ENCODE measurements at places on chromosomes 3 and 15.

GRCh38 chr3:165696496-165696895, 140.7 kb downstream of the BCHE start:
- DNase-seq = no peak

- DNase-seq = no peak
These were observed 81.4 kb upstream of the CRBN start for GRCh38 chr3:3260870-3261269.

GRCh38 chr15:58040150-58040549, 25.4 kb downstream of the ALDH1A2 start:
- no peak for DNase-seq

DNA sequence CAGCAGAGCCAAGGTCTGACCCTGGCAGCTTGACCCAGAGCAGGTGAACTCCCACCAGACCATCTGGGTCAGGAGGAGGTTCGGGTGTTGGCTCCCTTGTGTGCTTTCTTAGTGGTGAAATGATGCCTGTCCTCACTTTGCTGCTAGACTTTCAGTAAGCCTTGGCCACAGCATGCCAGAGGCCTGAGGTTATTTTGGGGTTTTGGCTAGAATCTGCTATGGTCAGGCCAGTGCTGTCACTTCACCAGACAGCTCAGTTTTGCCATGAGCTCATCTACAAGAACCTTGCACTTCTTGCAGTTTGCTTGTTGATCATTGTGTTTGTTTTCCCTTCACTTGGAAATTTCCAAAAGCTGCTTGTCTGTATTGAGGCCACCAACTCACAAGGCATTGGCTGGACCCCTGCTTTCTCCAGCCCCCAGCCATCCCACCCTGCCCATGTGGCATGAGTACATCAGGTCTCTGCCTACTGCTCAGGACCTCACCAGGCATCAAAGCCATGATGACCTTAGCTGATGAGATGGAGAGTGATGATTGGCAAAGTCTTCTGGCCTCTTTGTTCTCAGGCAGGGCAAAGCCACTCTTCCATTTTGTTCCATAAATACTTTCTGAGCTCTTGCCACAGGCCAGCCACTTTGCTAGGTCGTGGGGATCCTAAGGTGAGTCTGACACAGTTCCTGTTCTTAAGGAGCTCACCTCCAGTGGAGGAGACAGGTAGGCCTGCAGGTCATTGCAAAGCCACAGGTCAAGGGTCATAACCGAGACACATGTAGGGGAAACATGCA, 122.6 kb downstream of the ARNT2 start:
- no peak for DNase-seq

GRCh38 chr3:28980131-28980530, 300.7 kb upstream of the RBMS3 start:
- DNase-seq = no peak

DNA sequence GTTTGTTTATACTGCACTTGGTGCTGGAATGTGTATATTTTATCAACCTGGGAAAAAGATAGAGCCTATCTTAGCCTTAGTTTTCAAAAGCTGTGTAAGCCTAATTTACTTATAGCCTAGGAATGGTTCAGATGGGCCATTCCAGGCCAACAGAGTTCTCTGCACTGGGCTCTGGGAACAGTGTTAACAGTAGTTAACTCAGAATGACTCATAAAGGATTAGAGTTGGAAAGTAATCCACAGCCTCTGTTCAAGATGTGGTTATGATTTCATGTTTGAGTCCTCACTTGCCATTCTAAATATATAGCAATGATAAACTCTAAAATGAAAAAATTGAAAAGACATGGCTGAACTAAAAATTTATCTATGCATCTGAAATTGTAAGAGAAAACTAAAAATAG, 22.6 kb upstream of the PEX5L start:
- DNase-seq = no peak

GRCh38 chr3:11195201-11195600, 40.9 kb downstream of the HRH1 start:
- DNase-seq = no peak

GRCh38 chr3:64667138-64667537, 20.7 kb downstream of the ADAMTS9 start:
- DNase-seq = no peak

DNA sequence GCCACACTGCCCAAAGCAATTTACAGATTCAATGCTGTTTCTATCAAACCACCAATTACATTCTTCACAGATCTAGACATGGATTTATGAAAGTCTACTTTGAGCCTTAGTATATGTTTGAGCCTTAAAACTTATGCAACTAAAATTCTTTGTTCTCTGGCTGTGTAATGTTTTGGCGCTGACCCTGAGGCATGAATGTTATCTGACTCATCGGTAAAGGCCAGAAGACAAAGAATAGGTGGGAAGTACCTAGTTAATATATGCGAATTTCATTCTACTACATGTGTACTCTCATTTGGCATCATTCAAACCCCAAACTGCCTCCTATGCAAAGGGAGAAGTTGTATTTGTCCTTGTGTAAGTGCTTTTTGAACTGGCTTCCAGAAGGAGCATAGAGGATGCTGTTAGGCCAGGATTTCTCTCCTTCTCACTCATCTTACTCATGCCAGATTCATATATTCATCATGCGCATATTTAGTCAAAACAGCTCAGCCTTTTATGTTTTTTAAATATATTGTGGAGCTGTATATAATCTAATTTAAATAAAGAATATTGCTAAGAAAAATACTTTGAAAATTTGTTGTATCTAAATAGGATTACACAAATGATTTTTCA, 204.2 kb downstream of the NFKBIZ start:
- no peak for DNase-seq

GRCh38 chr3:129025108-129025507, 24.0 kb downstream of the EFCC1 start:
- DNase-seq = no peak

- no peak for DNase-seq
These were observed 18.4 kb upstream of the GHSR start for GRCh38 chr3:172466553-172467130.

DNA sequence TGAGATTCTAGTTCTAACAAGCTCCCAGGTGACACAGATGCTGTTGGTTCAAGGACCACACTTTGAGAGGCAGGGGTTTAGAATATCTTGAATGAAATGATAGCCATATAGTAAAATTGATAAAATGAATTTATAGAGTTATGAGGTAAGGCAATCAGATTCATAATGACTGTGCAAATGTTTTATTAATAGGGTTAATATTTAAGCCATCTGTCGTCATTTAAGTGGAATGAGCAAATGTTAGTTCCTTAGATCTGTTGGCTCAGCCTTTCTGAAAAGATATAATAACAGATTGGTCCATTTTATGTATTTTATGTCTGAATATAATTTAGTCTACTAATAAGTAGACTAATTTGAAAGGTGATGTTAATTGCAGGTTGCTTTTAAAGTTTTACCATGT, 12.9 kb downstream of the REC114 start:
- DNase-seq = no peak

DNA sequence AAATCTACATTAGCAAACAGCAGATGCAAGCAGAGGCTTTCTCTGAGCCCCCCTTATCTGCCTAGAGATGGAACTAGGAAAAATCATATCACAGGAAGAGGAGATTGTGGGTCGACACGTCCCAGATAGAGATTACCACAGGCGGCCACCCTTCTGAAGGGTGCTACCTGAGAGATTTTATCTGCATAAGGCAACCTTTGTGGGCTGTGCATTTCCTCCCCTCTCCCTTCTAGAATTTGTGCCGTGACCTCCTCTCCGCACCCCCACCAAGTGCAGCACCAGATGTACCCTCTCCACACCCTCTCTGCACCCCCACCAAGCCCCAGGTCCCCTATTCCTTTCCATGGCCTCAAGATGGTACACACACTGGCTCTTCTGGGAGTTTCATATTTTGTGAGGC, 27.4 kb downstream of the METTL6 start:
- DNase-seq = no peak

GRCh38 chr3:70631716-70632307, 319.4 kb upstream of the MDFIC2 start:
- no peak for DNase-seq

DNA sequence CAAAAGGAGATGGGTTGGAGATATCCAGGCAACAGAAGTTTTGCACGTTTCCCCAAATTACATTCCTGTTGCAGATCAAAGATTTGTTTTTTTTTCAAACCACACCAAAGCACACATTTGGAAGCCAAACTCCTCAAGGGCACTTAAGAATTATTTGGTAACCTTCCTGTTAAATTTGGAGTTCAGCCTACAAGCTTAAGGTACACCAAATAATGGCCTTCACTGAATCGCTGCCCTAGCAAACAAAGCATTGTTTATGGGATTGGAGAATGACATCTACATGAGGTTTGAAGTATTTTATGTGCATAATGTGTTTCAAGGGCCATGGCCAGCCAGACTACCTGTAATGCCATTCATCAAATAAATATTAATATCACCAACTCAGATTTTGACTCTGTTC, 357.9 kb downstream of the RORA start:
- DNase-seq = no peak

- DNase-seq = no peak
These were observed 107.7 kb downstream of the ETFA start for GRCh38 chr15:76203346-76204108.

- DNase-seq = no peak
These were observed 151.1 kb downstream of the SQOR start for GRCh38 chr15:45785897-45786296.

DNA sequence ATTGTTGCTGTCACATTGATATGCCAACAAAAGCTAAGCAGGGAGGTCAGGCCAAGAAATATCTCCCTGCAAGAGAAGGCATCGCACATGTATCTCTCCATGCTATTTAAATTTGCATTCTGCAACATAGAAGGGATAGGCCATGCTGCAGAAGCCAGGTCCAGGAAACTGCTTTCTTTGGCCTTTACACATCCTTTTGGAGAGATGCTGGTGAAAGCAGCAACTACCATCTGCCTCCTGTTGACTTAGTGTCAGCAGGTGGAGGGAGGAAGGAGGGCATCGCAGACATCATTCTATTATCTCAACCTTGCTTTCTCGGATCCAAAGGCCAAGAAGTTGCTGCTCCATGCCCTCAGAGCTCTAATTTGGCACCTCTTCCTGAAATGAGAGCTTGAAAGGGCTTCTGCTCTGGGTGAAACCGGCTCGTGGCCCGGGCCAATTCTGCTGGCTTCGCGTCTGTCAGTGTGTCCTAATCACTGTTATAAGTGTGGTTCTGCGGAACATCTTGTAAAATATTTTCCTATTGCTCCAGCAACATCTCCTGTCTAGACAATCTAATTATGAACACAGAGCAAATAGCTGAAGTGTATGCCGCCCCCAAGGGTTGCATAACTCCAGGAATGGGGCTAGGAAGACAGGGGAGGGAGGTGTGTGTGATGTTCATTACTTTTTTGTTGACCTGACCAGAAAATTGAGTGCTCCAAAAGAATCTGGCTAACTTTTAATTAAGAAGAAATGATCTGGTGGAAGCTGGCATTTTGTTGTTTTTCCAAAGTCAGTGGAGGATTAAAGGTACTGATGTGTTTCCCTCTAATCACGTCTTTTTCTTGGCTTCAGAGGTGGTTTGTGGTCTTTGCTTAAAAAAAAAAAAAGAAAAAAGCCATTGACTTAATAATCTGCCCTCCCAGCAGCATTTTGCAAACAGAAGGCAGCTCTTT, 89.1 kb downstream of the TPRG1 start:
- no peak for DNase-seq

- DNase-seq = peak; percentile 26
These were observed 728 bp downstream of the CRTC3 start for GRCh38 chr15:90530250-90531051.

DNA sequence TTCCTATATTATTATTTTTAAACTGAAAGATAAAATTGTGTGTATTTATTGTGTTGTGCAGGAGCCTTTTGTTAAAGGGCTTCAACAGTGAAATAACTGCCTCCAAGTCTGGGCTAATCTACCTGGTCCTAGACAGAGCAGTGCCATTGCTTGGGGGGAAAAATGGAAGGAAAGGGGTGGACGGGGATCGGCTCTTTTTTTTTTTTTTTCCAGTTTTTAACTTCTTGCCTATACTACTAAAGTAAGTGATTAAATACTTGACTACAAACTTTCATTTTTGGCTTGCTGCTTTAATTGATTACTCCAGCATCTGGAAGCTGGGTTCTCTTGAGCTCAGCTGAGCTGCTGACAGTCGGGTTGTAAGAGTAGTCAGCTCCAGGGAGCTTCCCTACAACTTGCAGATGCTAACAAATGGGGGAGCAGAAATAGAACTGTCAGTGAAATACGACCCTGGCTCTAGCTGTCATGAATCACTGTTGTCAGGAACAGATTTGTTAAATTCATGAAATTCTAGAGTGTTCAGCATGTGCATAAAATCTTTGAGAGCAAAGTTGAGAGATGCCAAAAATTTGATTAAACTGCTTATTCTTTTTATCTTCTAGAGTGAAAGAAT, 276.7 kb downstream of the ROBO1 start:
- no peak for DNase-seq

DNA sequence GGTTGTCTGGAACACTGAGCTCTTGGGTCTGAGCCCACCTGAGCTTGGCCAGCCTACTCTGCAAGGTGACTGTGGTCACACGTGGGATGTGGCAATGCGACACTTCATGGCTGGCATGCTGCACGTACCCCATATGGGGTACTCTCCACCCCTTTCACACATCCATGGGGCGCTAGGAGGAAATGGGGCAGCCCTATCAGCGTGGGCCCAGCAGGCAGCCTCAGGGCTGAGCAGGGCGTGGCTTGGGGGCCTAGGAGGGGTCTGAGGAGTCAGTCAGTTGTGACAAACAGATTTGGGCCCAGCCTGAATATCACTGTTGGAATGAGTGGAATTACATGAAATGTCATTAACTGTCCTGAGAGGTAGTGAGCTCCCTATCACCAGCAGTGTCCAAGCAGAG, 82.3 kb upstream of the LINGO1 start:
- DNase-seq = no peak

DNA sequence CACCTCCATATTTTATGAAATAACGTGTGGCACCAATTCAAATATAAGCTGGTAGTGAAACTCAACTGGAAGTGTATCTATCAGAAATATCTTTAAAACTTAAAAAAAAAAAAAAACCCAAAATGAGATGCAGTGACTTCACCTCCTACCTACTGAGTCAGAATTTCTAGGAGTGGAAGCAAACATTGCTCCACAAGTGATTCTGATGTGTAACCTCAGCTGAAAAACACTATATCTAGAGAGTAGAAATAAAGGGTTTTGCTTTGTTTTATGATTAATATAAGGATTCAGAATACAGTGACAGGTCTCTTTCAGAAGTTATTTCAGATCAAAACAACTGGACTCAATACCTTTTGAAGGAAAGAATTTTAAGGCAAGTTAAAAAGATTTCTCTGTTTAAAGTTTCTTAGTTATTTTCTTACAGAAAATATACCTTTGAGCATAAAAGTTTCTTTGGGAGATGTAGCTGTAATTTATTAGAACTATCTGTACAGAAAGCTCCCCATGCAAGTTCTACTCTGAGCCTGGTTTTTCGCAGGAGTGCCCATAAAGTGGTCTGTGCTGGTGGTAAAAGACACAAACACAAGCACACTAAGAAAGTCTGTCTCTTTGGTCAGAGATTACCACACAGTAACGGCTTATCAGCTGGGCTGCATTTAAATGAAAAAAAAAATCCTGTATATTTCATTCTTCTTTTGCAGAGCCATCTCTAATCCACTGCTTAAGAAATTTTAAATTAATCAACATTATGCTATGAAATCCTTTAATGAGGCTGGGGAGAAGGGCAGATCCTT, 59.9 kb upstream of the PPIB start:
- DNase-seq = no peak

All from activated T-cell treated with anti-CD3 and anti-CD28 coated beads for 1 hour (primary cell).